ENCODE measurements at places on chromosomes 1 and 21.

- H3K27me3 ChIP-seq: no peaks in the 10 kb centered on the region
- no peaks in the 10 kb centered on the region for H3K4me1 ChIP-seq
- DNase-seq: no peak
- H3K36me3 ChIP-seq: no peaks in the 10 kb centered on the region
Observed at GRCh38 chr1:61352845-61353435, 270.6 kb downstream of the NFIA start.

DNA sequence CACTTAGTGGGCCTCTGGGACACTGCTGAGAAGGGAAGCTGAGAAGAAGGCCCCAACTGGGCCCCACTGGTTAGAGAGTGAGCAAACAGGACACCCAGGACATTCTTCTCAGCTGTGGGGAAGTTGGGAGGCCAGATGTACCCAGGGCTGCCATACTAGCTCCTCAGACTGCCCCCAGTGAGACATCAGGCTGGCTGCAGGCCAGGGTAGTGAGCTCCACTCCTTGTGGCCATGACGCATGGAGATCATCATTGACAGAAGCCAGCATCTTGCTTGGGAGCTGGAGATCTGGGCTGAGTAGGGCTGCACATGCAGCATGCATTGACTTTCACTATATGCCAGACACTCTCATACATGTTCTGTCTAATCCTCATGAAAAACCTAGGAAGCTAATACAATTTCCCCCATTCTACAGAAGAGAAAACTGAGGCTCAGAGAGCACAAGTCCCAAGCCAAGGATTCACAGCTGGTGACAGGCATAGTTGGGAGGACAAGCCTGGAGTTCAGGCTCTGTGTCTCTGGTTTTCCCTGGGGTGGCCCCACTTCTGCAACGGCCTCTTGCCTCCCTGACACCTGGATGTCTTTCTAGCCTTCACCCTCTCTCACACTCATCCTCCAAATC is 24.1 kb upstream of the MYCL start:
- H3K27me3 ChIP-seq: peaks cover 8% of the 10 kb centered on the region
- no peak for DNase-seq
- no peak overlapping the region for H3K27ac ChIP-seq

DNA sequence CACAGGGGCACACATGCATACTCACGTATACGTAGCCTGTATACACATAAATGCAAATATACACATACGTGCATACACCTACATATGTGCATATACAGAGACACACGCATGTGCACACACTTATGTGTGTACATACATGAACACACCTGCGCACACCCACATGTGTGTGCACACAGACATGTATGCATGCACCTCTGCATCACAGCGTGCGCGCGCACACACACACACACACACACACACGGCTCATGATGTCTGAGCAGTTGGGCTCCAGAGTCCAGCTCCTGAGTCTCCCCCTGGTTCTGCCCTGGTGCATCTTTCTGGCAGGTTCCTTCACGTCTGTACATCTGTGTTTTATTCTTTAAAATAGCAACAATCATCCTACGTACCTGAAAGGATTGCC is 600.5 kb downstream of the NPHP4 start:
- H3K27ac ChIP-seq: no peak overlapping the region
- H3K27me3 ChIP-seq: no peaks in the 10 kb centered on the region
- H3K4me1 ChIP-seq: peaks cover 5% of the 10 kb centered on the region

DNA sequence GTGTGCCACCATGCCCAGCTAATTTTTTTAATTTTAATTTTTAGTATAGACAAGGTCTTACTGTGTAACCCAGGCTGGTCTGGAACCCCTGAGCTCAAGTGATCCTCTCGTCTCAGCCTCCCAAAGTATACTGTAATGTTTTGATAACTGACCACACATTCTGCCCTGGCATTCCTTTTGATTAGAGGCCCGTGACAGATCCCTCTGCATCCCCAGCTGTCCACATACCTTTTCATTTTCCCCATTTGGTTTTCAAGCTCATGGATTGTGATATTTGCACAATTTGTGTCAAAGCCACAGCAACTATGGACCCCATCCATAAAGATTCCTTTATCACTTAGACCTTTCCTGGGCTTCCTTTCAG is 116.8 kb upstream of the ATP1A1 start:
- H3K4me1 ChIP-seq: peaks cover 8% of the 10 kb centered on the region
- no peaks in the 10 kb centered on the region for H3K36me3 ChIP-seq
- H3K4me3 ChIP-seq: no peak overlapping the region
- no peak for DNase-seq

Measured in spinal cord (tissue), 10 donors.